ENCODE measurements at places on chromosomes 7 and 10. TPM values are rescaled to one million over a fixed set of nuclear protein-coding genes. Genes with fewer than 3 reads are reported as not detected.

The KCNMA1 gene
- total RNA-seq: 71.4 TPM

The EGR2 gene
- 0.26 TPM for total RNA-seq

The TCERG1L gene
- total RNA-seq: not detected

The CUBN gene
- 0.01 TPM for total RNA-seq

The SGPL1 gene
- 32.2 TPM for total RNA-seq

The CNTNAP2 gene
- total RNA-seq: not detected

The FOXI2 gene
- total RNA-seq: not detected

The CYP17A1 gene
- total RNA-seq: not detected

The CNPY1 gene
- total RNA-seq: not detected

The SPRN gene
- 0.18 TPM for total RNA-seq

The CEP55 gene
- 104 TPM for total RNA-seq

The GJD4 gene
- total RNA-seq: not detected

The AKR1C1 gene
- total RNA-seq: 584 TPM

The GIMAP2 gene
- total RNA-seq: not detected

The CYP2C19 gene
- total RNA-seq: not detected

The TRIL gene
- not detected for total RNA-seq

The VAX1 gene
- total RNA-seq: 1.3 TPM

The CYP2E1 gene
- total RNA-seq: 0.35 TPM

The SPDYE2 gene
- not detected for total RNA-seq

The CARD11 gene
- 1.3 TPM for total RNA-seq

The DCLRE1A gene
- 11.2 TPM for total RNA-seq

The FBXL13 gene
- total RNA-seq: 0.83 TPM

The TNRC18 gene
- total RNA-seq: 39.4 TPM

The TSPAN33 gene
- total RNA-seq: 6.9 TPM

The ANKRD61 gene
- 0.22 TPM for total RNA-seq

The EZH2 gene
- total RNA-seq: 24.0 TPM

The AKR1E2 gene
- 7.5 TPM for total RNA-seq

The ZNF25 gene
- 1.1 TPM for total RNA-seq

The SEMA3D gene
- not detected for total RNA-seq

The IKZF1 gene
- not detected for total RNA-seq

The EPHA1 gene
- not detected for total RNA-seq

The GIMAP8 gene
- total RNA-seq: not detected

The ZSCAN21 gene
- total RNA-seq: 10.5 TPM

The CFAP70 gene
- total RNA-seq: 0.12 TPM

The UTF1 gene
- total RNA-seq: not detected

The MRC1 gene
- not detected for total RNA-seq

The ANXA8L1 gene
- 120 TPM for total RNA-seq

The CALD1 gene
- total RNA-seq: 93.1 TPM

The HTR5A gene
- not detected for total RNA-seq

The ARHGAP22 gene
- 3.1 TPM for total RNA-seq

The OR2A12 gene
- total RNA-seq: not detected

The PIP gene
- 0.71 TPM for total RNA-seq

The HOXA5 gene
- 3.2 TPM for total RNA-seq

The PITX3 gene
- 0.46 TPM for total RNA-seq

The SPAM1 gene
- total RNA-seq: not detected

The IGFBP3 gene
- 181 TPM for total RNA-seq

The AMPH gene
- total RNA-seq: 0.18 TPM

The LRRC17 gene
- total RNA-seq: not detected

The SEC24C gene
- total RNA-seq: 66.6 TPM

The SEMA3C gene
- total RNA-seq: 63.0 TPM

The ABCB4 gene
- total RNA-seq: not detected

The NUTM2A gene
- total RNA-seq: 0.05 TPM

The LIPF gene
- not detected for total RNA-seq

The PAPOLB gene
- total RNA-seq: not detected

The CFAP43 gene
- 0.19 TPM for total RNA-seq

The TMEM229A gene
- total RNA-seq: not detected

Data from A549 treated with ZK216348 at 1 μM for 4 hours (cell line).